ENCODE measurements at places on chromosomes 6 and 20.

DNA sequence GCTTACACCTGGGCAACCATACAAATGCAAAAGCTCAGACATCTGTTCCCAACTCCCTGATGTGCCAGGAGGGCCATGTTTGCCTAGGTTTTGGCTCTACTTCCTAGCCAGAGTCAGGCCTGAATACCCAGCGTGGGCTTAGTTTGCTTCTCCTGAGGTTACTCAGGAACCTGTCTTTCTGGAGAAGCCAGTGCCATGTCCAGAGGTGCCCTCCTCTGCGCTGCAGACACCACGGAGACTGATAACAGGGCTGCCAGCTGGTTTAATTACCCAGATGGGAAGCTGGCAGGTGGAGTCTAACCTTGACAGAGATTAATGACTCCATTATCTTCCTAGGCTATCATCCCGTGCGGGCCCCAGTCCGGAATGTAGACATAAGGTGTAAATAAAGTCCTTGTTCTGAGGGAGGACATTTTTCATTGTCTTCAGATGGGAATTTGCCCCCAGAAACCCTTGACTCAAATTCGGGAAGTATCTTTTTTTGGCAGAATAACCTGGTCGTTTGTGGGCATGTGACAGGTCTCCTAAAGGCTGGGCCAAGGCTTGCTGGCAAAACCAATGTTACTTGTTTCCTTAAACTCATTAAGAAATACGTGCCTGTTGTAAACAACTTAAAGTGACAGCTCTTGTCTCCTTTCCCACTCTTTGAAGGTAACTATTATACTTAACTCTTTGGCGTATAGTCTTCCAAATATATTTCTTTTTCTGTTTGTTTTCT, 29.2 kb upstream of the ZNFX1 start:
- DNase-seq: no peak

GRCh38 chr6:91433660-91434534, 847.0 kb upstream of the MAP3K7 start:
- DNase-seq: no peak

DNA sequence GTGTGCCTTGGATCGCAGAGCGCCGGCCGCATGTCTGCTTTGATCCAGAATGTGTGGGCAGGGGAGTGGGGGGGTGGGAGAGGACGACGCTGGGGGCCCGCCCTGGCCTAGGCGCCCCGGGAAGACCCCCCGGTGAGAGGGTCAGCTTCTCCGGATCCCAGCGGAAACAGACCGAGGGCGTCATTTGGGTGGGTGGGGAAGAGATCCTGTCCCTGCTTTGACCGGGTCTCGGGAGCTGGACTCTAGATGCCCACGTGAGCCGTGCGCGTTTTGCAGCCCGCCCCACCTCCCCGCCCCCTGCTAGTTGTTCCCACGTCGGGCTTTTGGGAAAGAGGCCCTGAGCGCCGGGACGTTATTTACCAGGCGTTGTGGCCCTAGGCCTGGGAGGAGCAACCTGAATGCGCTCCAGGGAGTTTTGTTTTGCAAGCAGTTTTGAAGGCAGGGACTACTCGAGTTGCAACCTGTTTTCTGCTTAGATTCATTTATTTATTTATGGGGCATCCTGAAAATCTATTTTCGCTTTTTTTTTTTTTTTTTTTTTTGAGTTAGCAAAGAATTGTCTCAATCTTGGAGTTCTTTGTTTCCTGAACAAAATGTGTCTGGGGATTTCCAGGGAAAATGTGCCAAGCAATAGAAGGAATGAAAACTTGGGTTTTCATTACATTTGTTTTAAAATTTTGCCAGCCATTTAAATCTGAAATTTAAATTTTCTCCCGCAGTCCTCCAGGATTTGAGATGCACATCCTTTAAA, 1.6 kb downstream of the DSP start:
- peak; percentile 80 for DNase-seq

- DNase-seq: no peak
These were observed 19.0 kb upstream of the TFAP2C start for GRCh38 chr20:56610098-56610497.

DNA sequence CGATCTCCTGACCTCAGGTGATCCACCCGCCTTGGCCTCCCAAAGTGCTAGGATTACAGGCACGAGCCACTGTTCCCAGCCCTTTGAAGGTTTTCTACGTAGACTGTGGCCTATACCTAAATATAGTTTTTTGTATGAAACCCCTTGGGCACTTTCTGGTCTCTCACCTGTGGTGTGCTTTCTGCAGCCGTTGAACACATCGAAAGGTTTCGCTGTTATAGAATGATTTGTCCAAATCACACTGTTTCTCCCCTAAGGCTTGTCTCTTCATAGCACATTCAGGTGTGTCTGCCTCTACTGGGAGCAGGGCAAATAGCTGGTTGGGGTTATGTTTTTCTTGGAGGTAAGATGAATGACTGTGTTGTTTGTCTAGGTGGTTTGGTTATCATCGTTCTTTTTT, 597.9 kb downstream of the RNF144B start:
- DNase-seq: no peak

- DNase-seq: no peak
These were observed 57.4 kb downstream of the NCOA6 start for GRCh38 chr20:34768096-34768495.

DNA sequence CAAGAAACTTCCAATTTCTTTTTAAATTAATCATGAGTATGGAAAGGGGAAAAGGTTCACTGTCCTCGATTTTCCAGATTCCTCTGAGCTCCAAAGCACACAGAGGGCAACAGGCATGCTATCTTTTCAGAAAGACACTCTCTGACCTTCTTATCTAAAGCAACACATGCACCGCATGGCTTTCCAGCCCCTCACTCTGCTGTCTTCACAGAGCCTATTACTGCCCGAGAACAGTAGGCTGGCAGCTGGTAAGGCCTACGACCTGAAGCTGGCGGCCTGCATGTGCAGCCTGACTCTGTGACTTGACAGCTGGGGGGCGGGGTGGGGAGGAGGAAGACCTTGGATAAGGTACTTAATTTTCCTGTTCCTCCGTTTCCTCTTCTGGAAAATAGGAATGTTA, 86.3 kb downstream of the ELOVL4 start:
- no peak for DNase-seq

DNA sequence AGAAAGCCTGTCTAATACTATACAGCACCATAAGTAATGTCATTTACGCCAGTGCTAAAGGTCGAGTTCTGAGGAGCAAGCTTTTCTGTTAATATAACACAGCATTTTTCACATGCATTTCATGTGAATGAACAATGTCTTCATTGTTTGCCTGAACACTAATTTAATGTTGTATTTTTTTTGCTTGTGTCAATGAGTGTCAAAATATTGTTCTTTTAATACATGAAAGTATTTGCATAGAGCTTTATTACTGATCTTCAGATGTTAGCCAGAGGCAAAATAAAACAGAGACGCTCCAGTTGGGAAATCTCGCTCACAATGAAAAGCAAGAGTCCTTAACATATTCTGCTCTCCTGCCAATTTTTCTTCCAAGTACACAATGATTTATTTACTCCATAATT, 151.8 kb downstream of the FOXC1 start:
- no peak for DNase-seq

- DNase-seq: no peak
These were observed 198.6 kb downstream of the BACH2 start for GRCh38 chr6:90098001-90098531.

DNA sequence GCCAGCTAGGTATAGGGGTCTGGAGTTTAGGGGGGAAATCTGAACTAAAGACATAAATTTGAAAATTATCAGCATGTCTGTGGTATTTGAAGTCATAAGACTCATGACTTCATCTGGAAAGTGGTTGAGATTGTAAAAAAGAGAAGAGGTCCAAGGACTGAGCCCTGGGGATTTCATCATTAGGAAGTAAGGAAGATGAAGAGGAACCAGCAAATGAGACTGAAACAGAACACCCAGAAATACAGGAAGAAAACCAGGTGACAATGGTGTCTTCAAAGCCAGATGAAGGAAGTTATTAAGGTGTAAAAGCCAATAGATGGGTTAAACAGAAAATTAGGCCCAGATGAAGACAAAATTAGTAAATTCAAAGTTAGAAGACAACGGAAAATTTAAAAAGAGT, 49.1 kb upstream of the UBR2 start:
- no peak for DNase-seq

- no peak for DNase-seq
These were observed 51.6 kb upstream of the FNDC1 start for GRCh38 chr6:159117563-159117962.

- DNase-seq: no peak
These were observed 60.4 kb downstream of the YTHDF1 start for GRCh38 chr20:63155266-63156165.

- no peak for DNase-seq
These were observed 489.0 kb downstream of the CDKAL1 start for GRCh38 chr6:21023210-21023609.

DNA sequence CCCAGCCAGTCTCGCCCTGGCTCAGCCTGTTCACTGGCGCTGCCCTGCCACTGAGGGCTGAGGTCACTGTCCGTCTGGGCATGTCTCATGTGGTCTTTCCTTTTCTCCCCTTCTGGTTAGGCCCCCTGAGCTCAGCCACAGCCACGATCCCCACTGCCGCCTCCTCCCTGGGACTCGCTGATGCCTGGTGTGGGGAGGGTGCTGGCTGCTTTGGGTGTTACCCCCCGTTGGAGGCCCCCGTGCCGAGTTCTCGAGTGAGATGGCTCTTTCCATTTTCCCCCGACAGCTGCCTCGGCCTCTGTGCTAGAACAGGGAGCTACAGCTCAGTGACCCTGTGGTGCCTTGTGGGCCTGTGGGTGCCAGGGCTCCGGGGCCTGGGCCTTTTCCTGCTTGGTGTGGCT, 14.9 kb upstream of the TCFL5 start:
- DNase-seq: no peak

GRCh38 chr6:111894951-111895350, 21.7 kb upstream of the FYN start:
- DNase-seq: no peak

All from RPMI8226 (cell line).